H1 (cell line): ENCODE measurements at places on chromosomes 1 and 21.
A peak's percentile ranks its signal among the peaks of the same experiment; 100 is the strongest.

DNA sequence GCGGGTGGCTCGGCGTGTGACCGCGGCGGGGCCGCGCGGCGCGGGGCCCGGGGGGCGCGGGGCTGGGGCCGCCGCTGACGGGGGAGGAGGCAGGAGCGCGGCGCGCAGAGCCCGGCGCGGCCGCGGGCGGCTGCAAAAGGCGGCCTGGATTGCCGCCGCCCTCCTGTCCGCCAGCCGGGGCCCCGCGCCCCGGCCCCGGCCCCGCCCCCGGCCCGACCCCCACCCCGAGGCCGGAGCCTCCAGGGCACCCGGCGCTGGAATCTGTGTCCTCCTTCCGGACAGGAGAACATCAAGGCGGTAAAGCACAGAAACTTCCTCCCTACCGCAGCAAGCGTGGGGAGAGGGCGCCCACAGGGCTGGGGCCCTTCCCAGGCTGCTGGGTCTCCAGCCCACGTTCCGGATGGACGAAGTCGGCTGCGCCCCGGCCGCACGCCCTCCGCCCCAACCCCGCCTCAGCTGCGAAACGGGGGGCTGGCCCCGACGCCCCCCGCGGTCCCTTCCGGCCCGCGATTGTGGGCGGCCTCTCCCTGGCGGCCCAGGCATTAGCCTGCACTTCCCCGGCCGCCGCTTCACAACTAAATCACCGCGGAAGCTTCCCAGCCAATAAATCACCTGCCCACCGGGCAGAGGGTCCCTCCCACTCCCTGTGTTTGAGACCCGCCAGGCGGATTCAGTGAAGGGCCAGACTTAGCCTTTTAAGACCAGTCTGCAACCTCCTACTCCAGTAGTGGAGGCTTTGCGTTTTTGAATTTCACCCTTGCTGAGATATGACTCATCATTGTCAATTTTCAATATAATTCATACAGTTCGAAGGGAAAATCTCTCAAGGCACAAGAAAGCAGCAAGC, 106.0 kb downstream of the SLC45A1 start:
- DNase-seq: peak; percentile 41
- peaks cover 15% of the 10 kb centered on the region for H3K4me1 ChIP-seq
- peak overlapping the region; percentile 73 for H3K27ac ChIP-seq
- H3K27me3 ChIP-seq: no peaks in the 10 kb centered on the region

- peaks cover 3% of the 10 kb centered on the region for H3K4me1 ChIP-seq
- H3K4me3 ChIP-seq: no peak overlapping the region
- no peaks in the 10 kb centered on the region for H3K27me3 ChIP-seq
- no peaks in the 10 kb centered on the region for H3K36me3 ChIP-seq
Measured at GRCh38 chr1:199301472-199302217, 662.8 kb downstream of the PTPRC start.

DNA sequence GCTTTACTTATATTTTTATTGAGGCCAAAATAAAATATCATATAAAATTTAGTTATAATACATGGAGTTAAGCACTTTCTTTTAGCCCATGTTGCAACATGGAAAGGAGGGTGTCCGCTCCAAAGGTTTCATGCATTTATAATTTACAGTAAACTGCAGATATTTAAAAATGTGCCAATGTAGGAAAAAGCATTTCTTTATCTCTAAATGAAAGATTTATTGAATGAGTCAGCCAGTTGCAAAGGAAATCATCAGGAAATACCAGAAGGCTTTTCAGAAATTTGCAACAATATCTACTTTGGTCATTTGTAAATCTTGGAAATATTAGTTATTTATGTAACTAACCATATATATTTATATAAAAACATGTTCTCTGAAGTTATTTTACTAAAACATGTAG, 12.1 kb downstream of the ATP6V1G3 start:
- DNase-seq: no peak
- H3K4me1 ChIP-seq: no peaks in the 10 kb centered on the region
- no peaks in the 10 kb centered on the region for H3K27me3 ChIP-seq
- no peaks in the 10 kb centered on the region for H3K36me3 ChIP-seq

GRCh38 chr1:218926631-218927030, 247.0 kb upstream of the LYPLAL1 start:
- H3K27me3 ChIP-seq: no peaks in the 10 kb centered on the region
- H3K27ac ChIP-seq: no peak overlapping the region
- no peak overlapping the region for H3K4me3 ChIP-seq
- no peak for DNase-seq
- H3K36me3 ChIP-seq: no peaks in the 10 kb centered on the region
- no peaks in the 10 kb centered on the region for H3K4me1 ChIP-seq

DNA sequence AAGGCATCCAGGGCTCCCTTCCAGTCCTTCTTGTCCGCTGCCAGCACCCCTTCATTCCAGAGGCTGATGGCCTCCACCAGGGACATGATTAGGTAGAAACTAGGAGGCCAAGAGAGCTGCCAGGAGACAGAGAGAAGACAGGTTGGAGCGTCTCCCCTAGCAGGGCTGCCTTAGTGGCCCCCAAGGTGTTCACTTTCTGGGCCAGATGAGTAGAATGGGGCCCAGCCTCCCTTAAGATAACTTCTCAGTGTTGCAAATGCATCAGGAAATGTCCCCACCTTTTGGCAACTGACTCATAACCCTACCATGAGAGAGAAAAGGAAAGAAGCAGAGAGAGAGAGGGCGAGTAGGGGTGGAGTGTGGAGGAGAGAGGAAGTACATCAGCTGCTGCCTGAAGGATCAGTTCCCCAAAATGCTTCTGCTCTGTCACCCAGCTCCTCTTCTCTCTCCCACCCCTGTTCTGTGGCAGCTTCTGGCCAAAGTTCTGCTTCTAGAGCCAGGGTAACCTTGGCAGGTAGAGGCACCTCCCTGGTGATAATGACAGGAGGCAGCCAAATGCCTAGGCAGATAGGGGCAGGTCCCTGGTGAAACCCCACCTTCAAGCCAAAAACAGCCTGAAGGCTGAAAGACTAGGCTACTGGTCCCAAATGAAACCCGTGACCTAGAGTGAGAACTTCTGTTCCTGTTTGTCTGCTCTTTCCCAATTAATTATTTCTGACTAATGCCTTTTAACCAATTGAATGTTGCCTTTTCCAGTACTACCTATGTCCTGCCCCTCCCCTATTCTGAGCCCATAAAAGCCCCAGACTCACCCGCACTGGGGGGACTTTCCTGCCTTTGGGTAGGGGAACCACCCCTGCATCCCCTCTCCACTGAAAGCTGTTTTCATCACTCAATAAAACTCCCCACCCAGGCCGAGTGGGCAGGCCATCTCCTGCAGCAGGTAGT, at the start of gene NCF2:
Gene NCF2, minus strand, starts transcription at position 216 of the 948 bp plus-strand sequence. Its CDS starts 130 bp downstream, at position 86.
- DNase-seq: no peak
- H3K4me3 ChIP-seq: no peak within 1 kb of the TSS
- H3K36me3 ChIP-seq: no peaks in the 10 kb centered on the region
- peaks cover 8% of the 10 kb centered on the region; the same call in 1 of the 2 replicates for H3K4me1 ChIP-seq
- H3K27ac ChIP-seq: no peak within 1 kb of the TSS

- H3K27ac ChIP-seq: no peak overlapping the region
- H3K4me1 ChIP-seq: no peaks in the 10 kb centered on the region; the same call in 1 of the 2 replicates
- no peak overlapping the region for H3K4me3 ChIP-seq
- no peaks in the 10 kb centered on the region for H3K27me3 ChIP-seq
Measured at GRCh38 chr1:238642231-238642630, 744.1 kb upstream of the CHRM3 start.

- no peak for DNase-seq
- H3K36me3 ChIP-seq: no peaks in the 10 kb centered on the region; the same call in 1 of the 2 replicates
- no peak overlapping the region for H3K27ac ChIP-seq
- H3K27me3 ChIP-seq: peaks cover 2% of the 10 kb centered on the region; the same call in 1 of the 2 replicates
- no peak overlapping the region for H3K4me3 ChIP-seq
Measured at GRCh38 chr1:203695116-203695515, 68.5 kb downstream of the ATP2B4 start.

- H3K4me1 ChIP-seq: no peaks in the 10 kb centered on the region
Measured at GRCh38 chr1:203098445-203098844, 12.6 kb upstream of the MYOG start.

- no peaks in the 10 kb centered on the region for H3K4me1 ChIP-seq
- no peak for DNase-seq
- no peaks in the 10 kb centered on the region for H3K27me3 ChIP-seq
- no peaks in the 10 kb centered on the region for H3K36me3 ChIP-seq
Measured at GRCh38 chr1:40357625-40358024, 15.9 kb upstream of the SMAP2 start.

- DNase-seq: no peak
- no peak overlapping the region for H3K4me3 ChIP-seq
- H3K4me1 ChIP-seq: no peaks in the 10 kb centered on the region
- H3K36me3 ChIP-seq: no peaks in the 10 kb centered on the region
- no peaks in the 10 kb centered on the region for H3K27me3 ChIP-seq
- H3K27ac ChIP-seq: no peak overlapping the region
Measured at GRCh38 chr1:61107638-61108037, 25.3 kb downstream of the NFIA start.

GRCh38 chr1:186183219-186183618, 191.8 kb downstream of the TPR start:
- no peaks in the 10 kb centered on the region for H3K36me3 ChIP-seq
- no peak for DNase-seq
- H3K27ac ChIP-seq: no peak overlapping the region

GRCh38 chr1:58928514-58928913, 144.7 kb upstream of the JUN start:
- H3K27ac ChIP-seq: no peak overlapping the region
- peak; percentile 17 for DNase-seq
- no peaks in the 10 kb centered on the region for H3K27me3 ChIP-seq
- H3K4me1 ChIP-seq: no peaks in the 10 kb centered on the region

GRCh38 chr1:29690156-29690555, 453.8 kb downstream of the PTPRU start:
- no peak overlapping the region for H3K27ac ChIP-seq
- H3K4me3 ChIP-seq: no peak overlapping the region
- DNase-seq: no peak
- no peaks in the 10 kb centered on the region for H3K36me3 ChIP-seq

- H3K4me3 ChIP-seq: no peak overlapping the region
- no peak overlapping the region for H3K27ac ChIP-seq
- DNase-seq: no peak
- no peaks in the 10 kb centered on the region; the same call in 1 of the 2 replicates for H3K36me3 ChIP-seq
- no peaks in the 10 kb centered on the region for H3K27me3 ChIP-seq
- H3K4me1 ChIP-seq: peaks cover 12% of the 10 kb centered on the region
Measured at GRCh38 chr1:6862906-6863305, 77.7 kb downstream of the CAMTA1 start.

DNA sequence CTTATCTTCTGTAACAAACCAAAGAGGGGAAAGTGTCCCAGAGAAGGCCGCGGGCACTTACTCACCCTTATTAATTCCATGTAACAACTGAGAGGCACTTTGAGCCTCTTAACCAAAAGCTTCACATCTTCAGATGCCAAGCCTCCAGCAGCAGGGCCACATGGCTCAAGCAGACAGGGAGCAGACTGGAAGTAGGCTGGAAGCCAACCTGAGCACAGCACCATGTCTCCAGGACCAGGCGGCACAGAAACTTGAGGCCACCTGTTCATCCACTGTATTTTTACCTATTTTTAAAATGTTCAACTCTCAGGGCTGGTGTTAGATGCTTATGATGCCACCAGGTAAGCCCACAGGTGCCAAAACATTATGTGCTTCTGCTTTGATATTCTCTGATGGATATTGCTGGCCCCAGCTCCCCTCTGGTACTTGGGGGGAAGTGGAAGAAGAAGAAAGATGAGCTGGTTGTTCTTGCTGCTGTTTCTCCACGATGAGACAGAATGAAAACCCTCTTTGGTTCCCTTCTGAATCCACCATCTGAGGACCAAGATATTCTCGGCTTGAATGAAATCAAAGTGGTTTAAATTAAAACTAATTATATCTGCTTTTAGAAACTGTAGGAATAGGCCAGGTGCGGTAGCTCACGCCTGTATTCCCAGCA, 30.6 kb upstream of the SDE2 start:
- H3K4me1 ChIP-seq: no peaks in the 10 kb centered on the region
- no peak overlapping the region for H3K4me3 ChIP-seq
- H3K27me3 ChIP-seq: no peaks in the 10 kb centered on the region

DNA sequence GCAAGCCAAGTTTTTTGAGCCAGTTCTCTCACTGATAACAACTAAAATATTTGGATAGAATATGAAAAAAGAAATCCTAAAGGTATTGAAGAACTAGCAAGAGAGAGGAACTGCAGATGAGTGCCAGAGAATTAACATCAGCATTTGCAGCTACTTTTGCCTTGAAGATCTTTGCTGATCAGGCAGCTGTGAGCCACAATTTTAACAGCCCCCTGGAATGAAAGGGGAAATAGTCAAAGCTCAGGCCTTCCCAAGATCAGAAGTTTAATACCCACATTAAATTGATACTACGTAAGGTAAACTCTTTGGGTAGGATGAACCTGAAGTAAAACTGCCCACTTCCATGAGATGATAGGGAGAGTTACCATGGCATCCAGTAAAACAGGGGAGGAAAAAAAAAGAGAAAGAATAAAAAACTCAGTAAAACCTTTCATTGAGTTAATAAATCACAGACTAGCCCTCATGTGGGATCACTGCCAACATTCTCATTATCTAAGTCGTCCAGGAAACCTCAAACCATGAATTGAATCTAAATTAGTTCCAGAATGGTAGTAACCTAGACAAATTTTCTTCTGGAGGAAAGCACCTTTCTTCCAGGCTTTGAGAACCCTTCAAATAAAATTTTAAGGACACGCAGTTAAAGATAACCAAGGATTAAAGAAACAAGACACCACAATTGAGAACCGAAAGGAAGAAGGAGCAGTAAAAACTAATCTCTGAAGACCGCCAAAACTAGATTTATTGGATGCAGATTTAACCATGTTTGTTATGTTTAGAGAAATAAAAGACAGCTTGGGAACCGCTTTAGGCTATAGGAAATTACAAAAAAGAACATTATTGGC, 28.3 kb downstream of the SCP2 start:
- no peaks in the 10 kb centered on the region for H3K36me3 ChIP-seq
- H3K27me3 ChIP-seq: no peaks in the 10 kb centered on the region
- H3K27ac ChIP-seq: no peak overlapping the region
- DNase-seq: no peak

GRCh38 chr1:219991919-219992318, 54.4 kb downstream of the EPRS1 start:
- peaks cover 18% of the 10 kb centered on the region for H3K36me3 ChIP-seq
- no peak for DNase-seq
- H3K4me1 ChIP-seq: no peaks in the 10 kb centered on the region
- no peaks in the 10 kb centered on the region for H3K27me3 ChIP-seq
- no peak overlapping the region for H3K27ac ChIP-seq

- no peak overlapping the region for H3K4me3 ChIP-seq
- H3K4me1 ChIP-seq: no peaks in the 10 kb centered on the region
- H3K27me3 ChIP-seq: no peaks in the 10 kb centered on the region
- H3K27ac ChIP-seq: no peak overlapping the region
- H3K36me3 ChIP-seq: no peaks in the 10 kb centered on the region
- no peak for DNase-seq
Measured at GRCh38 chr21:41684381-41685245, 82.2 kb downstream of the RIPK4 start.

GRCh38 chr1:9860887-9861286, 37.1 kb upstream of the CLSTN1 start:
- no peaks in the 10 kb centered on the region for H3K27me3 ChIP-seq
- no peak overlapping the region for H3K4me3 ChIP-seq
- H3K36me3 ChIP-seq: peaks cover 3% of the 10 kb centered on the region
- no peak for DNase-seq
- peaks cover 8% of the 10 kb centered on the region for H3K4me1 ChIP-seq

DNA sequence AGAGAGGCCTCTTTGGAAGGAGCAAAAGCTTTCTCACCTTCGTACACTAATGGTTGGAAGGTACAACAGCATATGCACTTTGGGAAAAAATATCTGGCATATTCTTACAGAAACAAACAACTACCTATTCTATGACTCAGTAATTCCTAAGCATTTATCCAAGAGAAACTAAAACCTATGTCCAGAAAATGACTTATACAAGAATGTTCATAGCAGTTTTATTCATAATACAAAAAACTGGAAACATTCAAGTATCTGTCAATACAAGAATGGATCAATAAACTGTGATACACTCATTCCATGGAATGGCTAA, 8.2 kb downstream of the NBPF1 start:
- DNase-seq: no peak
- H3K4me3 ChIP-seq: no peak overlapping the region
- H3K36me3 ChIP-seq: peaks cover 4% of the 10 kb centered on the region; the same call in 1 of the 2 replicates
- no peak overlapping the region for H3K27ac ChIP-seq
